ENCODE measurements at places on chromosomes 7 and 10.

- DNase-seq, result no peak
These were observed 13.1 kb upstream of the ZMIZ2 start for GRCh38 chr7:44735403-44736165.

- DNase-seq, result peak; percentile 63
These were observed 115.8 kb downstream of the TMEM130 start for GRCh38 chr7:98753989-98754479.

DNA sequence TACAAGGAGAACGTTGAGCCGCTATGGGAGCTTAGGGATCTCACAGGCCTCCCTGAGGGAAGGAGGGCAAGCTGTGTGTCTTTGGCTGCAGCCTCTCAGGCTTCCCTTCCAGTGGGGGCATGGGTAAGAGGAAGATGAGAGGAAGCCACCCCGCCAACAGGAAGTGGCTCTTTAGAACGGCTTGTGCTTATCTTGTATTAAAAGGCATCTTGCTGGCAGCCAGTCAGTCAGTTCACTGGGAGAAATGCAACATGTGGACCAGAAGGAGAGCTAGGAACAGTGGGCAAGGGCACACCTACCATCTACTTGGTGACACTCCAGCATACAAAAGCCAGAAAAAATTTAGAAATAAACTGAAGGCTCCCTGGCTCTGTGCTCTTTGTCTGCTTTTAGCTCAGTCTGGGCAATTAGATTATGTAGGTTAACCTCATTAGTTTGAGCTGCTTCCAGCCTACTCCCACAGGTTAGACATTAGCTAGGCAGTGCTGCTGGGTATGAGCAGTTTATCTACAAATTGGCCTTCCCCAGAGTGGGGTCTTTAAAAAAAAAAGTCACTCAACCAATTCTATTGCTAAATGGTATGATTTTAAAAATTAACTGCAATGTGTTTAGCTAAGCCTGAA lies 595.9 kb downstream of the KCNMA1 start:
- DNase-seq, result no peak

DNA sequence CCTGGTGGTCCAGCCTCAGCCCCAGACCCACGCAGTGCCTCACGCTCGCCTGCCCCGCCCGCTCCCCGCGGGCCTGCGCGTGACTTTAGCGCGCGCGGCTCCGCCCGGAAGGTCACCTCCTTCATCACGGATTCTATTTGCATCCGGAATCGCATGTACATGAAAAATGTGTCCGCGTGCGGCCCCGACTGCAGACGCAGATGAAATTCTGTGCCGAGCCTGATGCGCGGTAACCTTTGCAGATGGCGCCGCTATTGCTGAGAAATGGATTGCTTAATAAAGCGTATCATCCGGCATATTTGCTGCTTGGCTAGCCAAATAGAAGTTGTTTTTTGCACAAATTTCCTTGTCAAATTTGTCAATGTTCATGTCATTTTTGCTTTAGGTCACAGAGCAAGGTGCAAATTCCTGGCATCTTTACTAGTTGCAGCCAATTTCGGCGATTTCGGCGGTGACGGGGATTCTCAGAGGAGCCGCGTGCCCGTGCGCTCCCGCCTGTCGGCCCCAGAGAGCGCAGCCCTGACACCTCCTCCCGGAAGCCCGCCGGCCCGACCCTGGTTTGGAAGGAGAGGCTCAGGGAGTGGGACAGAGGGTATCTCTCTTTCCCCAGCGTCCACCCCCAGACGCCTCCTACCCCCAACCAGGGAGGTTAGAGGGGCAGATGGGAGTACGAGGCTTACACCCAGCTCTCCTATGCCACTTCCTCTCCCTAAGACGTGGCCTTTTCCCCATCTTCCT lies 85.9 kb upstream of the PAX2 start:
- DNase-seq, result no peak

GRCh38 chr7:84985073-84985784 lies 201.6 kb downstream of the SEMA3D start:
- DNase-seq, result no peak

DNA sequence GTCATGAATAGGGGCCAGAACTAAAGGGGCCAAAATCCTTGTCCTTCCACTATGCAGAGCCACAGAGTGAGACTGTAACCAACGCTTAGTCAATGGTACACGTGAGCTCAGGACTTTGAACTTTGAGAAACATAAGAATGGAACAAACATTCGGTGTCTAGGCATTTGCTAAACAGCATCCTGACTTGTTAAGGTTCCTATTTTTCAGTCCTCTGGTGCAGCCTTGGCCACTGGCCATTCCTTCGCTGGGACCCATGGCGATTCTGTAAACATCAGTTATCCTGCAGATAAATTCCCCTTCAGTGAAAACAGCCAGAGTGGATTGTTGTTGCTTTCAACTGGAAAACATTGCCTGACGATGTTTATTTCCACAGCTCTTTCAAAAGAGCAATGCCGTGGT lies 266.8 kb downstream of the SORCS1 start:
- DNase-seq, result no peak

GRCh38 chr7:107077699-107078516 lies 33.4 kb downstream of the PRKAR2B start:
- DNase-seq, result no peak
